ENCODE measurements at places on chromosomes 7 and 10.

GRCh38 chr10:101132636-101133473 lies 1.8 kb downstream of the TLX1 start:
- no peak for DNase-seq

- DNase-seq, result no peak
Observed at GRCh38 chr7:155449869-155450557, 7.9 kb upstream of the EN2 start.

DNA sequence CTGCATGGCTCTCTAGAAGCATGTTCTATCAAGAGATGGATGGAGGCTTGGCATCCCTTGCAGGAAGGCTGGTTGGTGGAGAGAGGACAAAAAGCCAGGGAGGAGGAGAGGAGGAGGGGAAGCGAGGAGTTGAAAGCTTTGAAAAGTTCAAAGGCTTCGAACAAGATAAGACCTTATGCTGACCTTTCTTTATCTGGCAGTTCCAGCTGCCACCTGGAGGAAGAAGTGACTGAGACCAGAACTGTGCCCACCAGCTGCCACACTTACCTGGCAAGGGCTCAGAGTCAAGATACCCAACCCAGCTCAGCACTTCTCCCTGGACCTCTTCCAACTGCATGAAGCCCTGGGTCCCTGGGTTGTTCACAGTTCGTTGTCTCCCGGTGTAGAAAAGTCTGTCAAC lies 14.8 kb downstream of the CCL24 start:
- no peak for DNase-seq

- no peak for DNase-seq
Observed at GRCh38 chr10:44009891-44010632, 361.4 kb upstream of the ZNF32 start.

- no peak for DNase-seq
Observed at GRCh38 chr10:24249829-24250415, 41.0 kb downstream of the KIAA1217 start.

- DNase-seq, result no peak
Observed at GRCh38 chr7:31796375-31796774, 109.4 kb downstream of the PPP1R17 start.

DNA sequence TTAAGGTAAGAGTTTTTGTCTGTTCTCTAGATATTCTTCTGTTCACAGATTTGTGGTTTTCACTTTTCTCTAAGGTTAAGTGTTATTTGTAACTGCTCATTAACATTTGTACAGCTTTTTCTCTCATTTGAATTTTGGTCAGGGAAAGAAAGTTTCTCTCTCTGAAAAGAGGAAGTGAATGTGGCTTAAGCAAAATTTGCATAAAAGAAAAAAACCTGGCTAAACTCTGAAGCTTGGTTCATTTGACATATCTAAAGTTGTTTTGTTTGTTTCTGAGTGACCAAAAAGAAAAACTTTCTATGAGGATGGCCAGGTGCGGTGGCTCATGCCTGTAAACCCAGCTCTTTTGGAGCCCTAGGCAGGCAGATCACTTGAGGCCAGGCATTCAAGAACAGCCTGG lies 22.0 kb upstream of the SLC26A4 start:
- no peak for DNase-seq

GRCh38 chr7:1853986-1854865 lies 184.1 kb downstream of the ELFN1 start:
- no peak for DNase-seq

- DNase-seq, result no peak
Observed at GRCh38 chr7:138455609-138456008, 4.5 kb upstream of the TRIM24 start.

Data from D721Med (cell line).